Heart right ventricle (tissue), 16 donors: ENCODE measurements at places on chromosomes 2 and 18. TPM values are rescaled to one million over a fixed set of nuclear protein-coding genes. Genes with fewer than 3 reads are reported as not detected.
A peak's percentile ranks its signal among the peaks of the same experiment; 100 is the strongest.

DNA sequence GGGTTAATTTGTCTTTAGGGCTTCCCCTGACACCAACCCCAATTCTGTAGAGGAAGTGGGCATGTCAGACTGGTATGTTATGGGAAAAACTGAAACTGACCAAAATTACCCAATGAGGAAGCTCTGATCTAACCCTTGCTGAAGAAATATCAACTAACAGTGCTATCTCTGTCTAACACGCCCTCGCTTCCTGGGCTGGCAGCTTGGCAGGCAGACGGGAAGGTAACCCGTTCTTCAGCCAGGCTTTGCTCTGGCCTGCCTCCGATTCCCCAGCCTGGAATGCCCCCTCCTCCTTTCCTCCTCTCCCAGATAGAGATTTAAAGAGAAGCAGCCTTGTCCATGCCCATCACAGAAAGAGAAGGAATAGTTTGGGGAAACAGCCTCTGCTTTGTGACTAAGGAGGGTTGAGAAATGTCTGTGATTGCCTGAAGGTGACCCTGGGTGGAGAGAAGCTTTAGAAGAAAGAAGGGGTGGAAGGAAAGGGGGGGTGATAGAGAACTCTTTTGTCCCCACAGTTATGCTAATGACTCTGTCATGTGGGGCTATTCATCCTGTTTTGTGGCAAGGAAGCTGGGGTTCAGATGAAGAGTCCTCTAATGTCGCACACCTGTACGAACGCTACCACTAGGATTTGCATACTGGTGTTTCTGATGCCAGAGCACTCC lies 15.4 kb downstream of the HK2 start:
- no peaks in the 10 kb centered on the region for H3K27me3 ChIP-seq
- H3K4me1 ChIP-seq = peaks cover 46% of the 10 kb centered on the region
- peak; percentile 35 for DNase-seq
- H3K27ac ChIP-seq = no peak overlapping the region

DNA sequence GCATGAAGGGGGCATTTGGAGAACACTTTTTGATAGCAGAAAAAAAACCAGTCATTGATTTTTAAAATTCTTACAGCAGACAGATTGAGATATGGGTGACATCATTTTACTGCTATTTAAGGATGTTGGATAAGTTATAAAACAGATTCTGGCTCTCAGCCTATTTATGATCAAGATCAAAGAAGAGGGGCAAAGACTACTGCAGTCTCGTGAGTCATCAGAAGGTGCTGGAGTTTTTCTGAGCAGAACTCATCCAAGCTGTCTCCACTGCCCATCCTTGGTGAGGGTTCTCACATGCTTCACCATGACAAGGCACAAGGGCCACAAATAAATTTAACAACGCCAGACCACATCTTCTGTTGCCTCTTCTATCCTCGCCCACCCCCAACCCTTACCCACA lies 58.8 kb downstream of the ST6GAL2 start:
- H3K4me3 ChIP-seq = no peak overlapping the region
- H3K27me3 ChIP-seq = no peaks in the 10 kb centered on the region
- no peaks in the 10 kb centered on the region for H3K36me3 ChIP-seq
- no peak for DNase-seq

DNA sequence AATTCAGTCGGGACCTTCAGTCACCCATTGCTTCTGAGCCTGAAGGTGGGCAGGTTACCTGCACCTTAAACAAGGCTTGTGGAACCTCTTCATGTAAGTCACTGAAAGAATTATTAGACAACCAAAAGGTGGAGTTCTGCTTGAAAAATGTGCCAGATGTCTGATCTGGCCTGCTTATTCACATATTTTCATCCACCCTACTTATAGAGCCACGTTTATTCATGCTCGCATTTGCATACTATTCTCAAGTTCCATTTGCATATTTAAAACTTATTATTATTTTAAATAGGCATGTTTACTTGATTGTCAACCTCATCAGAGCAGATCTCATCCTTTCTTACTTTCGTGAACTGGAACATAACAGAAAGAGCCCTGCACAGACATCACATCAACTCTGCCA lies 140.0 kb upstream of the NABP1 start:
- H3K27me3 ChIP-seq = no peaks in the 10 kb centered on the region
- H3K36me3 ChIP-seq = no peaks in the 10 kb centered on the region
- H3K4me1 ChIP-seq = no peaks in the 10 kb centered on the region
- no peak overlapping the region for H3K27ac ChIP-seq

DNA sequence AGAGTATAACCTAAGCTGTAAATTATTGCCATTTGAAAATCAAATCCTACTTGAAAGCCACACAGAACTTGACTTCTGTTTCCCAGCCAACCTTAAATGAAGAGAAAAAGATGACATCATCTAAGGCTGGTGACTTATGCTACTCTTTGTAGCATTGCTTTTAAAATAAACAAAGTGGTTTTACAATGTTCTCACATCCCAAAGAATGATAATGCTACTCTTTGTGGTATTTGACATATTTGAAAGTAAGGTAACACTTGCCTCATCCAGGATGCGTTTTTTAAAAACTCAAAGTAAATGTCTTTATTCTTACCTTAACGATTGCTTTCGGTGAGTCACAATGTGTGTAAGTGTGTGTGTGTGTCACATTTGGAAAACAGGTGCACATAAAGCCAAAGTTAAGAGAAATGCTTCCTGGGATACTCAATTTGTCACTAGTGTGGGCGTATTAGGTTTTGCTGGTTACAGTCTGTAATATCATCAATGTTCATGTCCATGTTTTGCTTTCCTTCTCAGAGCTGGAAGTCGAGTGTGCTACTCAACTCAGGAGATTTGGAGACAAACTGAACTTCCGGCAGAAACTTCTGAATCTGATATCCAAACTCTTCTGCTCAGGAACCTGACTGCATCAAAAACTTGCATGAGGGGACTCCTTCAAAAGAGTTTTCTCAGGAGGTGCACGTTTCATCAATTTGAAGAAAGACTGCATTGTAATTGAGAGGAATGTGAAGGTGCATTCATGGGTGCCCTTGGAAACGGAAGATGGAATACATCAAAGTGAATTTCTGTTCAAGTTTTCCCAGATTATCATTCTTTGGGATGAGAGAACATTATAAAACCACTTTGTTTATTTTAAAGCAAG lies 2.6 kb downstream of the PMAIP1 start:
- peaks cover 18% of the 10 kb centered on the region for H3K4me1 ChIP-seq
- H3K27ac ChIP-seq = no peak overlapping the region
- H3K36me3 ChIP-seq = no peaks in the 10 kb centered on the region
- H3K27me3 ChIP-seq = no peaks in the 10 kb centered on the region
- H3K4me3 ChIP-seq = no peak overlapping the region

DNA sequence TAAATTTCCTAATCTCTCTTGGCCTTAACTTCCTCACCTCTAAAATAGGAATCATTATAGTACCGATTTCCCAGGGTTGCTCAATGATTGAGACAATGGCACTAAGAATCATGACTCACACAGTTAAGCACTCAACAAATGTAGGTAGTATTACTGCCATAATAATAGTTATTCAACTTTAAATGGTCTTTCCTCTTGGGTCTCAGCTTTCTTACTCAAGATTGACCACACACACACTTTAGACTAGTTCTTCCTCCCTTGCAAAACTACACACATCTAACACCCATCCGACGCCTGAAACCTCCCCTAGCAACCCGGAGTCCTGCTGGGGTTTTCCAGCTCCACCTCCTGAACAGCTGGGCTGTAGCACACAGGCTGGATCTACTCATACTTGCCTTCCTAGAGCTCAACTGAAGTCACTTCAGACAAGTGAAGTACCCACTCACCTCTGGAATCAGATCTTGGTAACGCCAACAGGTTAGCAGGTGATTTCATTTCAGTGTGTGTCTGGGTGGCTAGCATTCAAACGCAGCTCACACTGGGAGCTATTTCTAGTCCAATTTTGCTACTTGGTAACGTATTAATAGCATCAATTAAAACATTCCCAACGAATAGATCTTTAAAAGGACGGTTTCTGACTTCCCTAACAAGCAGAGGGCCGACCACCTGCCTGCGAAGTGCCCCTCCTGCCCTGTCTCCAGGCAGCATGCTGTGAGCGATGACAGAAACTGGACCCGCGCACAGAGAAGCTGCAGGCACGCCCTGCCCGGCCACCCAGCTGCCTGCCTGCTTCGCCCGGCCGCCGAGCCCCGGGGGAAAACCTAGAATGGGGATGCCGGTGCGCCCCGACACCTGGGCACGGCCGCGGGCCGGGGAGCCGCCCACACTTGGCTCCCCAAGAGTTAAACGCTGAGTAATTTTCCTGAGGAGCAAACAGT lies 1.1 kb downstream of the UXS1 start:
- peaks cover 56% of the 10 kb centered on the region for H3K4me1 ChIP-seq
- no peaks in the 10 kb centered on the region for H3K36me3 ChIP-seq
- H3K4me3 ChIP-seq = peak overlapping the region; percentile 95
- no peaks in the 10 kb centered on the region for H3K27me3 ChIP-seq
- H3K27ac ChIP-seq = peak overlapping the region; percentile 71

DNA sequence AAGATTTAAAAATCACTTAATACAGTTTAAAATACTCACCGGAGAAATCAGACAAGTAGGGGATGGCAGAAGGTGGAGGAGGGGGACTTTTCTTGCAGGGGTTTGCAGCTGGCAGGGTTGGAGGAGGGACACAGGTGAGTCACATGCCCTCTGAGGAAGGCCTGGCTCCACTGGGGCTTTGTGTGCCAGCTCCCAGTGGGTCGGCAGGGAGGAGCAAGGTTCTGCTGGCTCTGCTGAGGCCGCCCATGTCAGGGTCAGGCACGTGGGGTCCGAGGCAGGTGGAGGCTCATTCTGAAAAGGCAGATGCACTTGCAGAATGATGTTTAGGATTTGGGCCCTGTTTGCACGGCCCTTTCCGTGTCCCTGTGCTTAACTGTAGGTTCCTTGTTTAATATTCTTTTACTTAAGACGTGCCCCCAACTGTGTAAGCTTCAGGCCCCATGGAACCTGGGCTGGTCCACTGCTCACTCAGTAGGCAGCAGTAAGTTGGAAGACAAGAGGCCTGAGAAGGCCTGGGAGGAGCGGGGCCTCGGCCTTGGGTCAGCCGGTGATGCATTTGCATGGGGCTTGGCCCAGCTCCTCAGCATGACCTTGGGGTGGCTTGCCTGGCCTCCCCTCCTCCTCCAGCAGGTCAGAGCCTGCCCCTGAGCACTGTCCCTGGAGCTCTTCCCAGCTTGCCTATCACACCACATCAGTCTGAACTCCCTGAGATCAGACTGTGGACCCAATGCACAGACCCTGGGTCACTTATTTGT lies 141.0 kb downstream of the GLI2 start:
- DNase-seq = no peak
- H3K4me1 ChIP-seq = no peaks in the 10 kb centered on the region
- no peaks in the 10 kb centered on the region for H3K36me3 ChIP-seq
- no peak overlapping the region for H3K27ac ChIP-seq

- H3K4me1 ChIP-seq = no peaks in the 10 kb centered on the region
- no peak overlapping the region for H3K27ac ChIP-seq
Observed at GRCh38 chr2:157471078-157471477, 27.2 kb upstream of the CYTIP start.

- DNase-seq = no peak
- H3K36me3 ChIP-seq = no peaks in the 10 kb centered on the region
- H3K27ac ChIP-seq = no peak overlapping the region
- H3K4me3 ChIP-seq = no peak overlapping the region
Observed at GRCh38 chr2:134250840-134251461, 2.9 kb upstream of the MGAT5 start.

DNA sequence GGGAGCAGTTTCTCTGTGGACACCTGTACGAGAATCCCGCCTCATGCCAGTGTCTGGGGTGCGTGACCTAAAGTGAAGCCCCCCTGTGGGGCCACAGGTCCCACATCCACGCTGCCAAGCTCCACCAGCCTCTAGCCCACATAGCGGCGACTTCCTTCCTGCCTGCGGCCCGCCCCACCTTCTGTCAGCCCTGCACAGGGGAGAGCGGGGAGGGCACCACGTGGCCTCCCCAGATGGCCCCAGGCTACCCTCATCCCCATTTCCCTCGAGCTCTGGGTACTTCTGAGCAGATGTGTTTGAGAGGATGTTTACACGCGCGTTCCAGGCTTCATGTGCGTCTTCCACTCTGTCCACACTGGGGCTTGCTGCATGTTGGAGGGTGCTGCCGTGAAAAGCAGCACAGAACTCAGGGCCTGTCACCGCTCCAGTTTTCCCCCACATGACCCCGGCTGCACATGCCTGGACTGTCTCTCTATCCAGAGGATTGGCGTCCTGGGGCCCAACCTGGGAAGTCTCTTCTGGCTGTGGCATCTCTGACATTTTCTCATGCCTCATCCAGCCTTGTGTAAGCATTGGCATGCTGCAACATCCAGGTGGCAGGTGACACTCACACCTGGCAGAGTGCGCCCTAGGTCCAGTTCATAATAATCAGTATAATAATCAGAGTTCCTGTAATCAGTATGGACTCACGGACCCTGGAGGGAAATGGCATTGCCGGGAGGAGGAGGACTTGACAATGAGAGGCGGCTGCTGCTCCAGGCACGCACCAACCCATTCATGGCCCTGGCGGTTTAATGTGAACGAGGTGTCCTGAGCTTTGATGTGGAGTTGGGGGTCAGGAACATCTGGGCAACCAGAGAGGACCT lies 146.3 kb upstream of the TWIST2 start:
- no peaks in the 10 kb centered on the region for H3K36me3 ChIP-seq
- H3K4me1 ChIP-seq = peaks cover 49% of the 10 kb centered on the region
- H3K4me3 ChIP-seq = no peak overlapping the region
- no peak overlapping the region for H3K27ac ChIP-seq
- H3K27me3 ChIP-seq = no peaks in the 10 kb centered on the region

DNA sequence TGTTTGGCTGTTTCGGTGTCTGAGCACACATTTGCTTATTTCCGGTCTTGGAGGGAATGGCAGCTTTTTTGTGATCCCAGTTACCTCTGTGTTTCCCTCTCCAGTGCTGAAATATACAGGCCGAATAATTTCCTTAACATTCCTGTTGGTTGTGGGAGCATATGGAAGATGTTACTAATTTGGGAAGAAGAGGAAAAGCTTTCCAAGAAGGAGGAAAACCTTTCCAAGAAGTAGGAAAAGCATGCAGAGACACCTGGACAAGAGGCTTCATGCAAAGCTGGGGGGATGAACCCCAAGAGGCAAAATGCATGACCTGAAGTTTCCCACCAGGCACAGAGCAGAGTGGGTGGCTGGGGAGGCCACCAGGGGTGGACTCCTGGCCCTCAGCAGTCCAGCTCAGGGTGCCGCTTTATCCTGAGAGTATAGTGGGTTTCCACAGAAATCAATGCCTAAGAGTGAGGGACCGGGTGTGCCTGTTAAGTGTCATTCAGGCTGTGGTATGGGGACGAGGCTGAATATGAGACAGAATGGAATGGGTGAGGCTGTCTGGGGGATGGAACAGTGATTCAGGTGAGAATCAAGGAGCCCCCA lies 25.5 kb upstream of the GNAL start:
- DNase-seq = no peak
- H3K27ac ChIP-seq = no peak overlapping the region
- H3K27me3 ChIP-seq = peaks cover 67% of the 10 kb centered on the region
- no peaks in the 10 kb centered on the region for H3K4me1 ChIP-seq
- H3K36me3 ChIP-seq = no peaks in the 10 kb centered on the region

GRCh38 chr2:104289651-104290565 lies 564.0 kb upstream of the POU3F3 start:
- no peaks in the 10 kb centered on the region for H3K27me3 ChIP-seq
- no peak overlapping the region for H3K4me3 ChIP-seq
- DNase-seq = no peak
- no peak overlapping the region for H3K27ac ChIP-seq
- no peaks in the 10 kb centered on the region for H3K36me3 ChIP-seq
- H3K4me1 ChIP-seq = no peaks in the 10 kb centered on the region

- no peaks in the 10 kb centered on the region for H3K36me3 ChIP-seq
- H3K4me1 ChIP-seq = peaks cover 4% of the 10 kb centered on the region
- no peaks in the 10 kb centered on the region for H3K27me3 ChIP-seq
- H3K27ac ChIP-seq = no peak overlapping the region
- DNase-seq = no peak
Observed at GRCh38 chr2:239359196-239359912, 41.5 kb downstream of the HDAC4 start.

TMEM247 gene
- polyA plus RNA-seq = not detected

DSG1 gene
- polyA plus RNA-seq = 0.07 TPM

TUBA3D gene
- 92.5 TPM for polyA plus RNA-seq

VIT gene
- polyA plus RNA-seq = 2.7 TPM

TBR1 gene
- not detected for polyA plus RNA-seq

LINC00305 gene
- polyA plus RNA-seq = not detected
